ENCODE measurements at places on chromosomes 5 and 9.
A peak's percentile ranks its signal among the peaks of the same experiment; 100 is the strongest.

DNA sequence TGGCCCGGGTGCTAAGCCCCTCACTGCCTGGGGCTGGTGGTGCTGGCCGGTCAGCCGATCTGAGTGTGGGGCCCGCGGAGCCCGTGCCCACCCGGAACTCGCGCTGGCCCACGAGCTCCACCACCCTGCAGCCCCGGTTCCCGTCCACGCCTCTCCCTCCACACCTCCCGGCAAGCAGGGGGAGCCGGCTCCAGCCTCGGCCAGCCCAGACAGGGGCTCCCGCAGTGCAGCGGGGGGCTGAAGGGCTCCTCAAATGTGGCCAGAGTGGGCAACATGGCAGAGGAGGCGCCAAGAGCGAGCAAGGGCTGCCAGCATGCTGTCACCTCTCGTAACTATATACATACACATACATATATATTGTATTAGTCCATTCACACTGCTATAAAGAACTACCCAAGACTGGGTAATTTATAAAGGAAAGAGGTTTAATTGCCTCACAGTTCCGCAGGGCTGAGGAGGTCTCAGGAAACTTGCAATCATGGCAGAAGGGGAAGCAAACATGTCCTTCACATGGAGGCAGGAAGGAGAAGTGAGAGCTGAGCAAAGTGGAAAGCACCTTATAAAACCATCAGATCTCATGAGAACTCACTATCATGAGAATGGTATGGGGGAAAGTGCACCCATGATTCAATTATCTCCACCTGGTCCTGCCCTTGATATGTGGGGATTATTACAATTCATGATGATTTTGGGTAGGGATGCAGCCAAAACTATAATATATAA, 56.8 kb downstream of the LIX1 start:
- no peak for DNase-seq

DNA sequence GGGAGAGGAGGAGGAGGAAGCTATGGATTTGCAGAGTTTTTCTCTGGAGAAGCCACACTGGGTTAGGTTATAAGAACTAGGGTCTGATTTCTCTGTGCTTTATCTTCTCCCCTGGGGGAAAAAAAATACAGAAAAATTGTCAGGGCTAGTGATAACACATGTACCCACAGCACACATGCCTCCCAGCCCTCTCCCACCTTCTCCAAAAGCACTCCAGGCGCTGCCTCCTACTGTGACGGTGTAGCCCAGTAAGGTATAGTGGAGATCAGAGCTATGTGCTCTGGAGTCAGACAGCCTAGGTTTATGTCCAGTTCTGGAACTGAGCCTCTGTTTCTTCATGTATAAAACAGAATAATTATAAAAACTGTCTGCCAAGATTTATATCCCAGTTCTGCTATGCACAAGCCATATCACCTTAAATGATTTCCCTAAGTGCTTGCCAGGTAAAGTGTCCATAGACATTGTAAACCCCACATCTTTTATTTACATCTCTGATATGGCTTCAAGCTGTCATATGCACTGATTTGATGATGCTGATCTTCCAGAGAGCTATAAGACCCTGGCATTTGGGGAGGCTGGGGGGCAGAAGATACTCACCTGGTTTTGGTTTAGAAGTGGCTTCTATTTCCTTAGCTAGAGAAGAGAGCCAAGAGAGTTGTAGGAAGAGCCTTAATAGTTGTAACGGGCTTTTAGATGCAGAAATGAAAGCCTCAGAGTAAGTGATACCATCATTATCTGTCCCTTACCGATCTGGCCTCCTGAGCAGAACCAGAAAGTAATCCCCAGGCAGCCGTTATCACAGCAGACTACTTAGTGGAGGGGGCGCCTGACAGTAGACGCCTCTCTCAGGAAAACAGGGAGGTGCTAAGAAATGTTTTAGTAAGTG, 7.6 kb downstream of the SLC1A3 start:
- no peak for DNase-seq

DNA sequence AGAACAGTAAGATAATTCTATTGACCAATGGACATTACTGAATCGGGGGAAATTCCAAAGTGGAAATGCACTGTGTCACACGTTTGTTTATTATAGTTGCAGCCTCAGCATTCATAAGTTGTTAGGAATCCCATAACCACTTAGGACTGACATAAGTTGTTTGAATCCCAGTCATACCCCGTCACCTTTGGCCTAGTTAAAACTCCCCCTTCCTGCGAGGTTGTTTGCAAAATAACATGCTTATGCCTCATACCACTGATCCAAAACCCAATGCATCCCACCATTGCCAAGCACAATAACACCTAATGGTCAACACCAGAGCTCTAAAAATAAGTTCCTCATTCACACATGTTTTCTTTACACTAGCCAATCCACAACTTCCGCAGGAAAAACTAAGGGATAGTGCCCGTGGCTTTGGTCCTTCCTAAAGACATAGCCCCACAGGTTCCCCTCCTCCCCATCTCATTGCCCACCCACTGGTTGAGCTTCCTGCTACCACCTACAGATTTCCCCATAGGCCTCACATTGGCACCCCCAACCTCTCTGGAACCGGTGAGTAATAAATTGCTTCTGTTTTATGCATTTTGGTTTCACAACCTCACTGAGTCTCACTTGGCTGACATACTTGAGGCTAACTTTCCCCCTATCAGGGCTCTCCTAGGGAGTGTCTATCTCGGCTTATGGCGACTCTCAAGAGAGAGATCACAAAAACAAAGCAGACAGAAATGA, 42.3 kb upstream of the MUSK start:
- DNase-seq = no peak

DNA sequence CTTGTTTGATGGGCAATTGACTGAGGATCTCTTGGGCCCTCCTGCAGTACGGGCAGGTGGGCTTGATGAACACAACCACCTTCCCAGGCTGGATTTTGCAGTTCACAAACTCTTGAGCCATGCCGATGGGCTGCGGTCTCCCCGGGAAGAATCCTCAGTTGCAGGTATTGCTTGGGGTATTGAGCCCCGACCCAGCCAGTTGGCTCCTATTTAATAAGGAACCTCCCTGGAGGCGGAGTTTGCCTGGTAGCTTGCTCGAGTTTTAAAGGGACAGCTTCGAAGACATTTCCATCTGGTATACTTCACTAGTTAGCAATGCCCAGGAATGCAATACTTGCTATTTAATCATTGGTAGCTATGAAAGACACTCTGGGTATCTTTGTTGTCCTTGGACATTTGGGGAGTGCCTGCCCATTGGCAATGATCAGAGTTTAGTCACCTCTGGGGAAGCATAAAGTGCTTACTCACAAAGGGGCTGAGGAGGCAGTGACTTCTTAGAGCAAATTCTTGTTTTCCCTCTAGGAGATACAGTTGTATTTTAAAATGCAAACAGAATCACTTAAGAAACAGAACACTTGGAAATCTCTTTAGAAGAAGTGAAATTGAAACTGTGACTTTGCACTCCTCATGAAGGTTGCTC, at the start of gene GLRX:
Gene GLRX (minus strand): TSS at position 185 of the 640 bp plus-strand sequence. CDS start 64 bp downstream, at position 121.
- DNase-seq = peak; percentile 68

DNA sequence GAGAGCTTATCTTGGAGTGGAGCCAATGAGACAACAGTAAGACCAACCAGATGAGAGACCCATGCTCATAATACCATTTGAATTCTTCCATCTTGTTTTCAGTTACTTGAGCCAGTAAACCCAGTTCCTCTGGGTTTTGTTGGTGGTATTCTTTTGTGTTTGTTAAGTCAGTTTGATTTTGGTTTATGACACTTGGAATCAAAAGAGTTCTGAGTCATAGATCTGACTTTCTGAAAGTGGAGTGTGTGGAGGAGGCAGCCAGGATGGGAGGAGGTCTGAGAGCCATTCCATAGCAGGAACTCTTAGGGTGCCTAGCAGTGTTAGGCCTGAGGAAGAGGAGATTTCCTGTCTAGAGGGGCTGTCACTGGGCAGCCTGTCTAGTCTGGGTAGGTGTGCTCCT, 24.6 kb upstream of the PANK3 start:
- no peak for DNase-seq

DNA sequence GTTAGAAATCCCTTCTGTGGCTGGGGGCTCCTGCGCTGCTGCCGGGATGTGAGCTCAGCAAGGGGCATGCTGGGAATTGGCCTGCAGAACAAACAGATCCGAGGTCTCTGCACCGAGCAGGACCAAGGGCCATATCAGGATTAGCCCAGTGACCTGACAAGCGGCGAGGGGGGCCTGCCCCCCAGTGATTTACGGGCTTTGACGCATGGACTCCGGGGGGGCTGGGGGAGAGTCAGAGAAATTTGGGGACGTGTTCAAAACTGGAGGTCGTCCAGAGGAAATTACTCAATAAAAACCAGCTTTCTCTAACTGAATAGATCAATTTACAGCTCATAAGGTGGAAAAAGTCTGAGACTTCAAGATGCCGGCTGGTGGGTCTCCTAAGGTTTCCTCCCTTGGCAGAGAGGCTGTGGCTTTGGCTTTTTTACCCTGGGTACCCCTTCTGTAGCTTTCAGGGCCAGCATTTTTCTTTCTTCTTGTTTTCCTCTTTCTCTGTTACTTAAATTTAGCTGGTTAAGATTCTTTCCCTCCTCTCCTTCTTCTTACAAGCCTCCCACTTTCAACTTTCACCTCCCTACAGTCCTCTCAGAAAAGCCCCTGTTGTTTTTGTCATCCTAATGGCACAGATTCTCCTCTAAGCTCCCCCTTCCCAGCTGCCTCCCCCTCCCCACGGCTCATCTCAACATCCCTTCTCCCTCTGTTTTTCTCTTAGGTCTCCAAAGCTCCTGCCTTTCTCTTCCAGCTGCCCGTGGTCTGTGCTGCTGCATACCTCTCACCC, 551.0 kb downstream of the CCDC171 start:
- DNase-seq = no peak

DNA sequence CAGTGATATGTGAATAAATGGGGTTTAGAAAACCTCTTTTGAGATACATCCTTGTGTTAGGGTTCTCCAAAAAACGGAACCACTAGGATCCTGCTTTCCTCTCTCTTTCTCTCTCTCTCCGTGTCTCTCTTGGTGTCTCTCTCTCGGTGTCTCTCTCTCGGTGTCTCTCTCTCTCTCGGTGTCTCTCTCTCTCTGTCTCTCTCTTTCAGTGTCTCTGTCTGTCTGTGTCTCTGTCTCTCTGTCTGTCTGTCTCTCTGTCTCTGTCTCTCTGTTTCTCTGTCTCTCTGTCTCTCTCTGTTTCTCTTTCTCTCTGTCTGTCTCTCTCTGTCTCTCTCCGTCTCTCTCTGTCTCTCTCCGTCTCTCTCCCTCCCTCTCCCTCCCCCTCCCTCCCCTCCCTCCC, 7.8 kb upstream of the TEX48 start:
- DNase-seq = no peak

DNA sequence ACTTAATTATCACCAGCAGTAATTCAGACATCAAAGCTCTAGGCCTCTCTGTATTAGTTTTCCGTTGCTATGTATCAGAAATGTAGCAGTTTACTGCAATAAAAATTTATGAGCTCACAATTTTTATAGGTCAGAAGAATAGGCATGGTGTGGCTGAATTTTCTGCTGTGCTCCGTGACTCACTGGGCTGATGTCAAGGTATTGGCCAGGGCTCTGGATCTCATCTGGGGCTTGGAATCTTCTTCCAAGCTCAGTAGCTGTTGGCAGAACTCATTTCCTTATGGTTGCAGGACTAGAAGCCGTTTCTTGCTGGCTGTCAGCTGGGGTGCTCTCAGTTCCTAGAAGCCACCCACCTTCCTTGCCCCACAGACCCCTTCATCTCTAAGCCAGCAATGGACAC, 66.3 kb downstream of the PSAT1 start:
- DNase-seq = no peak

DNA sequence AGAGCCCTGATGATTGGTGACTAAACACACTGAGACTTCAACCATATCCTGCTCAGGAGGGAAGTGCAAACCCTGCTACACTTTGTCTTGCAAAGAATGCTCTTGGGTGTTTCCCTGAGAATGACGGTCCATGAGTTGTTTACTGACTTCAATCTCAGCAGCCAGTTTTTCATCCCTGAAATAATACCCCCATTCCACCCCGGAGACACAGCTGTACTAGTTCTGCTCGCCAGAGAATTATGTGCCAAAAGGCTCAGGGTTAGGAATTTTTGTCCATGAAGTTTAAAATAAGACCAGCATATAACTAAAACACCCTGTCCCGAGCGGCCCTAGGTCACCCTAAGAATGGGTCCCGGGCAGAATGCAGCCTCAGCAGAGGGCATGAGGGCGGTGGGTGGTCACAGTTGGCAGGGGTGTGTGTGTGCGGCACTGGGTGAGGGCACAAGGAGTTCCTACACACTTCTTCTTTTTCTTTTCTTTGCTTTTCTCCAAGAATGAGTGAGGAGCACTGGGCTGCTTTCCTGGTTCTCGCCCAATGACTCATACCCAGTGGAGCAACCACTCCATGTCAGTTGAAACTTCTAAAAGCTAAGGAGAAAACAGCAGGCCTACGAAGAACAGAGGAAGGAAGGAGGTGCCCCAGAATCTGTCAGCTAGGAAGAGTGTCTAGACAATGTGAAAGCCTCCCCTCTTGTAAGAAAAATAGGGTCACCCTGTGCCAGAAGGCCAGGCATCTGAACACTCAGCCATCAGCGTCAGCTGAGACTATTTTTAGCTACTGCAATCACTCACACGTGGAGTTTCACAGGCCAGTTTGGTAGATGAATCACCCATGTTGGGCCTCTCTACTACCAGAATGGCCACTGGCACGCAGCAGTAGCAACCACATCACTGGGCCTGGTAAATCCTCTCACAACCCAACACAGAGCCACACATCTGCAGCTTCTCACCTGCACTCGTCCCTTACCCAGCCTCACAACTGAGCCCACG, 105.9 kb downstream of the DPYSL3 start:
- no peak for DNase-seq

GRCh38 chr5:141608557-141608956, 10.2 kb downstream of the DIAPH1 start:
- peak; percentile 92 for DNase-seq

DNA sequence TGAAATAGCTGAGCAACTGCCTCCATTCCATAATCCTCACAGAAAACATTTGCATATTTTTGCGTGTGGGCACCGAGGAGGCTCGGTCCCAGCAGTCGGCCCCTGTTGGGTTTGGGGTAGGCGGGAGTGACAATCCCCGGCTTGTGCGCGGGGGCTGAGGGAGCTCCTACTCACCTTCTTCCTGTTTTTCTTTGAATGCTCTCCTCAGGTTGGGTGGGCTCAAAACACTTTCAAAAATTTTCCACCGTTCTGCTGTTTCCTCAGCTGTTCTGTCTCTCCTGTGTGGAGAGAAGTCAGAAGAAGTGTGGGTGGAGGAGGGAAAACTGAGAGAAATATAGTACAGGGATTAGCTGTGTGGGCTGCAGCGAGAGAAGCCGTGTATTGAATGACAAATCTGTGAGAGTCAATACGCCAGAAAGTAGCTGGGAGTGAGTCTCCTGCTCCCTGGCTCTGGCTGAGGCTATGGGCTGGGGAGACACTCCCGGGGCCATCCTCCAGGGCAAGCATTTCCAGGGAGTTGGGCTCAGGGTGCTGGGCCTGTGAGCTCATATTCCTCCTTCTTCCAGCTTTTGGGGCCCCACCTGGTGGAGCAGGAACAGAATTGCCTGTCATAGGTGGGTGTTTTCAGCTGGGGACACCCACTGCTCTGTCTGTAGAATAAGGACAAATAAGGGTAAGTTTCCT, 84.7 kb downstream of the CMYA5 start:
- DNase-seq = peak; percentile 41

GRCh38 chr5:135740475-135740874, 94.0 kb upstream of the SLC25A48 start:
- no peak for DNase-seq

GRCh38 chr9:112174965-112175795, at the start of gene SUSD1:
SUSD1 (minus strand) TSS chr9:112175297; CDS start chr9:112175235, 62 bp downstream.
- DNase-seq = peak; percentile 82

GRCh38 chr9:118522093-118523028, 818.2 kb downstream of the TLR4 start:
- DNase-seq = peak; percentile 15

Data from large intestine (tissue), 12 donors.